Bronchial epithelial cell (primary cell): ENCODE measurements at places on chromosomes 7 and 10. TPM values are rescaled to one million over a fixed set of nuclear protein-coding genes. Genes with fewer than 3 reads are reported as not detected.

DNA sequence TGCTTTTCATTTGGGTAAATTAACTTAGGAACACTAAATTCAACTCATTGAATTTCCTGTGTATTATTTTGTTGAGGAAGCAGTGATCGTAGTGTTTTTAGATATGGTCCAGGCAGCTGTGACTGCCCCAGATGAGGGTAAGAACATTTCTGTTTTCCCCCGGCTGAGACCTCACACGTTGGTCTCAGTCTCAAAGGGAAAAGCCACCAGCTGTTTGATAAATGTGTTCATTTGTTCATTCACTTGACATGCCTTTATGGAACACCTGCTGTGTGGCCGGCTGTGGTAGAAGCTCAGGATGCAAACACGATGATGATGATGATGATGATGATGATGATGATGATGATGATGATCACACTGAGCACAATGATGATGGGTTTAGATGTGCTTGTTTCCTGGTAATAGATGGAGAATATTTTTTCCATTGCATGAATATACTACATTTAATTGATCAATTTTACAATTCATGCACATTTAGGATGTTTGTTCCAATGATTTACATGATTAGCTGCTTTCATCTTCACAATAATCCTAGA, 125.6 kb upstream of the ZNF32 start:
- no peak for DNase-seq

Gene STAMBPL1
- 1.7 and 2.6 TPM in 2 replicates for total RNA-seq

Gene KIFBP
- total RNA-seq, result 11.8 and 18.6 TPM in 2 replicates

- peak; percentile 5 for DNase-seq
Observed at GRCh38 chr7:112529521-112529920, 48.7 kb downstream of the LSMEM1 start.

GRCh38 chr7:146892151-146892550, 775.5 kb downstream of the CNTNAP2 start:
- DNase-seq, result no peak

GRCh38 chr7:87219545-87220025, at the start of gene TMEM243:
TSS of gene TMEM243 (minus strand) at chr7:87219732. CDS start at chr7:87219503, 229 bp downstream.
- peak; percentile 51 for DNase-seq

Gene HOXA3
- total RNA-seq, result not detected in 2 replicates

DNA sequence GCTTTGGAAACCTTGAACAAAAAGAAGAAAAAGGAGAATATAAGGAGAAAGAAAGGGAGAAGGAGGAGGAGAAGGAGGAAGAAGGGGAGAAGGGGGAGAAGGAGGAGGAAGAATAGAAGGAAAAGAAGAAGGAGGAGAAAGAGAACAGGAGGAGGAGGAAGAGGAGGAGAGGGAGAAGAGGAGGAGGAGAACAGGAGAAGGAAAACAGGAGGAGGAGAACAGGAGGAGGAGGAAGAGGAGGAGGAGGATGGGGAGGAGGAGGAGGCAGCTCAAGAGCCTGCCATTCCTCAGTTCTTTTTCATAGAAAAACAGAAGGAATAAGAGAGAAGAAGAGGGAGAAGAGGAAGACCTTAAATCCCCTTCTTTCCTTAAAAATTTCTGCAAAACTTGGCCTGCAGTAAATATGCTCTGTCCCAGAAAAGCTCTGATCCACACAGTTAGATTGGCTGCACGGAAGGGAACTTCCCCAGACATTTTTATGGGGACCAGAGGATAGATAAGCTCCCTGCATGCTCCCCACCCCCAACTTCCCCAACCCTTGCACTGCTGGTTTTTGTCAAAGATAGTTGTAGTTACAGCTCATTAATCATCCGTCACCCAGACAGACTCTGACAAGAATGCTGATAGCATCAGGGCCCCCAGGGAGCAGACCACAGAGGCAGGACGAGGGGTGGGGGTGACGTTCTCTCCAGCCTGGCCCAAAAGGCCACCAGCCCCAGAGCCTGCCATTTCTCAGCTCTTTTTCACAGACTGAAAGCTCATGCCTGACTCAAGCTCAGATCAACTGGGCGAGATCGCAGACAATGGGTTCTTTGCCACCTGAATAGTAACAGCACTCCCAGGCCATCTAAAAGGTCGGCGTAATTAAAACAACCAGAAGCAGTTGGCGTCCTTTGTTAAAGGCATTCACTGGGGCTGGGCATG, 34.5 kb upstream of the LYZL1 start:
- no peak for DNase-seq
